Retina (tissue), 1 donor: ENCODE measurements at places on chromosomes 6 and 20.

DNA sequence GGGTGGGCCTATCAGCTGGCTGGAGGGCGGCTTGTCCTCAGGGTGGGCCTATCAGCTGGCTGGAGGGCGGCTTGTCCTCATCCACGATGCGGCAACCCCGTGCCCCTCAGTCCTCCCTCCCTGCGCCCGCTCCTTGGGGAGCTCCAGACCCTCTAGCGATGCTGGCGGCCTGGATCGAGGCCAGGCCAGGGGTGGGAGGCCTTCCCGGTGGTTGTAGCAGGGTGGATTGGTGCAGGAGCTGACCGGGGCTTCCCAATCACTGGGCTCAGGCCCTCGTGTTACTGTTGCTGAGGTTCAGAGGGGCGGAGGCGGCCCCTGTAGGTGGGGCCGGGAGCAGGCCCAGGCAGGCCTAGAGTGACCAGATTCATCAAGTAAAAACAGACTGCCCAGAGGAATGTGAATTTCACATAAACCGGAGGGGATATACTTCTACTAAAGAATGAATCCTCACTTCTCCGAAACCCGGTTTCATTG is 8.8 kb downstream of the SLC17A9 start:
- DNase-seq: peak; percentile 37

DNA sequence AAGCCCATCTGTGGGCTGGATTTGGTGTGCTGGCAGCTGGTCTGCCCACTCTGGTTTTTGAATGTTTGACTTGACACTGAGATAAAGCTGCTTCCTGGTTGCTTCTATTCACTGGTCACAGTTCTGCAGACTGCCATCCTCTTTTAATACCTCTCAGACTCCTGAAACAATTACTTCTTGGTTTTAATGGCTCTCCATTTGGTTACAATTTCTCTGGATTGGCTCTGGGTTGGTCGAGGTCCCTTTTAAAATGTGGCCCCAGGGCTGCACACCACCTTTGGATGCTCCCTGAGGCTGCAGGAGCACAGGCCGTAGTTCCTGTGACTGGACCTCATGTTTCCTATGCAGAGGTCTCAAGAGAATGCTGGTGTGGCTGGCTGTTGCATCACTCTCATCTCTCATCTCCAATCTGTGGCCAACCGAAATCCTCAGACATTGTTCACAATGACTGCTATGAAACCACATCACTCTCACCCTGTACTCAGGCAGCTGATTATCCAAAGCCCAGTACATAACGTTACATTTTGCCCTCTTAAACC is 98.5 kb downstream of the INSM1 start:
- no peak for DNase-seq

- no peak for DNase-seq
Measured at GRCh38 chr6:129685662-129686031, 24.3 kb downstream of the ARHGAP18 start.

GRCh38 chr6:75893058-75893775 is 144.2 kb downstream of the MYO6 start:
- DNase-seq: peak; percentile 60

DNA sequence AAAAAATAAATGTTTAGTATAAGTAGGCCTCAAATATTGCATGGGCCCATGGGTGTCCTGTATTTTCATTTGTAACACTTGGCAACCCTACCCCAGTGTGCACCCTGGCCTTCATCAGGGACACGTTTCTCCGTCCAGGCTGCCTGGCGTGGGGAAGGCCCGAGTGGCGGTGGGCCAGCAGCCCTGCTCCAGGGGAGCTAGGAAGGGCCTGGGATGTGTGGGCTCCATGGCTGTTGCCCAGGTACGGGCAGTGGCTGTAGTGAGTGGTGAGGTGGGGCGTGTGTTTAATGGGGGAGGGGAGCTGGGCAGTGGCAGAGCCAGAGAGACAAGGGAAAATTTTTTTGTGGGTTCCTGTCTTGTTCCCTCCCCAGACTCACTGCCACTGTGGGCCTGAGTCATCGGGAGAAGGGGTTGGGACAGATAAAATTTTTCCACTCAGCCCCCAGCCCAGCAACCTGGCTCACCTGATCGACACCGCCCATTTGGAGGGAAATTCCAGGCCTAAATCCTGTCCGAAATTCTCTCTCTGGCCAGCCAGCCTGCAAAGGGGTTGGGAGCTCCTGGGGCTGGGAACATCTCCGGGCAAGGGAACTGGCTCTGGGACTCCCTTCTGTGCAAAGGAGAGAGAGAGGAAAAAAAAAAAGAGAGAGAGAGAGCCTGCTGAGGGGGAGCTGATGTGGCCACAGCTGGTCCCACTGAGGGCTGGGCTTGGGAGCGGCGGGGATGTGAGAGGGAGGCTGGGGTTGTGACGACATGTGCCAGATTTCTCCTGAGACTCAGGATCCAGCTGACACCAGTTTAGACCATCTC is 32.5 kb upstream of the VEGFA start:
- DNase-seq: no peak

- DNase-seq: no peak
Measured at GRCh38 chr20:52003415-52003814, 188.2 kb downstream of the ZFP64 start.

DNA sequence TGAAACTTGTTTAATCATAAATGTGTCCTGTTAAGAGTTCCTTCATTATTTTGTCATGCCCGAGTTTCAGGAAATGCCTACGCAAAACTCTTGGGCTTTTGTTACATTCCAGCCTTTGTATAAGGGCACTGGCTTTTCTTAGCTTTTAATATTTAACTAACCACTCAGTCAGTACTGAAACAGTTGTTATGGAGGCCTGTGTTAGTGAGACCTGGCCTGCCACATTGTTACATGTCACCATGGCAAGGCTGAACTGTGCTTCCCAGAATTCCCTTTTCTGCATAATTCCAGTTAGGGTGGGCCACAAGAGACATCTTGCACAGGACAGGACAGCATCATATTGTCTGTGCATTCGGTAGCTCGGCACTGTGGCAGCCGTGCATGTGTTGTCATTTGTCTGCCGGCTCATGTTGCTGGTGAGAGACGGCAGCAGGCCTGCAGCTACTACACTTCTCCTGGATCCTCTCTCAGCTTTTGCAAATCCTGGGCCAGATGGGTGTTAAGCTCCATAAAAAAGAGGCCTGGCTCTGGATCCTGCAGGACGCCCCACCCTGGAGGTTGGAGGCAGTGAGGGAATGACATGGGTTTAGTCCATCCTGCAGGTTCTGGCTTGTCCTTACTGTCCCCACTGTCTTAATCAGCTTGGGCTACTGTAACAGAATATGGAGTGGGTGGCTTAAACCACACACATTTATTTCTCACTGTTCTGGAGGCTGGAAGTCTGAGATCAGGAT is 128.8 kb upstream of the DTNBP1 start:
- DNase-seq: no peak

GRCh38 chr6:84137051-84137375 is 90.4 kb downstream of the CEP162 start:
- no peak for DNase-seq

DNA sequence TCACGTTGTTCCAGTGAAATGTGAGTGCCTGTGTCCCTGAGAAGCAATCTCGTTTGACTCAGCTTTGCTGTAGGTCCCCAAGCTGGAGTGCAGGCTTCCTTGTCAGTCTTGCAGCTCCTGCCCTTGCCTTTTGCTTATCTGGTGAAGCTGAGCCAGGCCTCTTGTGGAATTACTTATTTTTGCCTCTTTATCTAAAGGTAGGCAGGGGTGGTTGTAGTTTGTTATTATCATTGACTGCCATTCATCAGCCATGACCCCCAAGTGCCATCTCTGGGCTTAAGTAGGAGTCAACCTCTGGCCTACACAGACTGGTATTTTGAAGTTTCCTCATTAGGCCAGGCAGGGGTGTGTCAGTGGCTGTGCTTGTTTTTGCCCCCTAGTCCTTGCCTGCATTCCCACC is 2.1 kb downstream of the TMEM14B start:
- DNase-seq: no peak

DNA sequence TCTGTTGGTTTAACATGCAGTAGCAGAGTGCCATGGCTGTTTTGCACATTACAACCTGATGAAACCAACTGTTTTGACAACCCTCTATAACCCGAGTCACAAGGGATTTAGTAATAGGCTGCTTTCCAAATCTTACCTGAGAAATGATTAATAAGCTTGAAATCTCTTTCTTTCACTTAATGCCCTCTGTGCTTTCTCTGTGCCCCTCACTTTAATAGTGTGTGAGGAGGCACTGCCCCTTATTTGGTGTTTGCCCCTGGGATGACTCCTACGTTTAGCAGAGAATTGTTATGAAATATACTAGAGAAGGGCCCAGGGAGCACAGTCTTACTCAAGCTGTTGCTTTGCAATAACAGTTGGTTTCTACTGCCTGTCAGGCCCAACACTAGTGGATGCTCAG is 31.0 kb upstream of the PTCHD4 start:
- no peak for DNase-seq

- DNase-seq: no peak
Measured at GRCh38 chr6:118810420-118811027, 83.4 kb upstream of the ASF1A start.

DNA sequence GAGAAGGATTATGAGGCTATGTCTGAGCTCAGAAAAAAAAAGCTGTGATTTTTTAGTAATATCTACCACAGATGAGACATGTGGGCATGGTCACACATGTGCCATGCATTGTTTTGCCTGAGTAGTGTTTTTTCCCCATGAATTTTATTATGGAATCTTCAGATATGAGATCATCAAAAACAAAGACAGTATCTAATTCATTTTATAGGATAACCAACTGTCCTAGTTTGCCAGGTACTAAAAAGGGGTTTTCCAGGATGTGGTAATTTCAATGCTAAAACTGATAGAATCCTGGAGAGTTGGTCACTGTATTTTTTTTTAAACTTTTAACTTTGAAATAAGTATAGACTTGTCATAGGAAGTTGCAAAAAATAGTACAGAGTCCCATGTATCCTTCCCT is 127.4 kb upstream of the MAP3K7 start:
- no peak for DNase-seq

GRCh38 chr6:41232667-41233066 is 4.5 kb downstream of the TREML4 start:
- DNase-seq: no peak

- DNase-seq: no peak
Measured at GRCh38 chr20:9647741-9648140, 133.4 kb downstream of the LAMP5 start.

- DNase-seq: peak; percentile 71
Measured at GRCh38 chr20:4813076-4813862, 91.6 kb downstream of the PRND start.

GRCh38 chr6:134438837-134439236 is 120.9 kb upstream of the SGK1 start:
- DNase-seq: no peak

DNA sequence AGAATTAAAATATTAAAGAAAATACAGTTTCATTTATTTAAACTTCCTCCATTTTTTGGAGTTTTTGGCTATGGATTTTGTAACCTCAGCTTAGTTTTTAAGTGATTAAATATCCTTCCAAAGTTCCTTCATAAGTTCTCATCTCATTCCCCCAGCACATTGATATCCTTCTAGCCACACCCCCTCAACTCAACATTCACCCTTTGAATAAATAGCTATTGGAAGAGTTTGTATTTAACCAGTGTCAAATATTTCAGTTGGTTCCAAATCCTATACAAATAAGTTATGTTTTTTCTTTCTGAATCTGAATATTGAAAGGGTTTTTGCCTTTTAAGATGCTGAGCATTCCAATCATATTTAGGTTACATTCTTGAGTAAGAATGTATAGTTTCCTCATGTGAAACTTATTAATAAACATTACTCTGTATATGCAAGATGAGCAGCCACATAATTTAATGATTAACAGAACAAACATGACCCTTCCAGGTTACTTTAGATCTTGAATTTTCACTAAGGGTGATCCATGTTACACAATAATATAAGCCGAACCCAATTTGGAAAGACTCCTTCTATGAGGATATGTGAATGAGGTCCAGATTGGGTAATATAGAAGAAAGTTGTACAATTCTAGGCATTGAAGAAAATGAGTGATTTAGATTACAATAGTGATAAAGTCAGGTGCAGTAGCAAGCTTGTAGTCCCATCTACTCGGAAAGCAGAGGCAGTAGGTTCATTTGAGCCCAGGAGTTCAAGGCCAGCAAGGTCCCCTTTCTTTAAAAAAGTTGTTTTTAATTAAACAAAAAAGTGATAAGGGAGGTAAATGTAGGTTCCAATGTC is 13.6 kb downstream of the GLYATL3 start:
- DNase-seq: no peak

- no peak for DNase-seq
Measured at GRCh38 chr20:32433311-32434021, 75.3 kb downstream of the ASXL1 start.
